ENCODE measurements at places on chromosomes 3 and 15. TPM values are rescaled to one million over a fixed set of nuclear protein-coding genes. Genes with fewer than 3 reads are reported as not detected.

TMCO5A gene
- total RNA-seq, result not detected

DUOXA2 gene
- total RNA-seq, result not detected

COL8A1 gene
- total RNA-seq, result not detected

NR2E3 gene
- not detected for total RNA-seq

CLDN11 gene
- total RNA-seq, result not detected

QTRT2 gene
- total RNA-seq, result 35.0 TPM

PLCL2 gene
- 35.8 TPM for total RNA-seq

CCR3 gene
- total RNA-seq, result 0.34 TPM

ARIH1 gene
- 119 TPM for total RNA-seq

HRG gene
- total RNA-seq, result not detected

MUSTN1 gene
- 1.5 TPM for total RNA-seq

PLSCR5 gene
- not detected for total RNA-seq

FSTL1 gene
- total RNA-seq, result 0.50 TPM

AGBL1 gene
- total RNA-seq, result not detected

EIF1B gene
- 33.1 TPM for total RNA-seq

TRPM1 gene
- total RNA-seq, result not detected

- no peak for DNase-seq
Observed at GRCh38 chr3:156334841-156335545, 214.6 kb downstream of the KCNAB1 start.

- DNase-seq, result no peak
Observed at GRCh38 chr3:137792626-137793271, 28.6 kb downstream of the SOX14 start.

DNA sequence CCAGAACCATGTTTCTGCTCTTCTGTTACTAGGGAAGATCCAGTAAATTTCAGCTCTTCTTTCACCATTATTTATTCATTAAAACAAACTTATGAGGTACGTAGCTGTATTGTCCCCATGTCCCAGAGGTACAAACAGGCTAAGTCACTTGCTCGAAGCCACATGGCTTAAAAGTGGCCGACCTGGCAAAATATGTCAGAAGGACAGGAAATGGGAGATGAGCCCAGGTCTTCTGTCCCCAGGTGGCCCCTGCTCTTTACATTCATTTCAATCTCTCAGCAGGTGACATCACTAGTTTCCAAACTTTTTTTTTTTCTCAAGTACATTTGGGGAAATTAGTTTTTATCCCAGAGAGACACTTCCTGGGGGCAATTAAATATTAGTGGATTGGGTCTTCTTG is 34.1 kb upstream of the LPP start:
- DNase-seq, result no peak

GRCh38 chr15:89492111-89492641 is 4.2 kb downstream of the RHCG start:
- no peak for DNase-seq

GRCh38 chr3:179015551-179016020 is 56.0 kb downstream of the ZMAT3 start:
- DNase-seq, result peak; percentile 85

- no peak for DNase-seq
Observed at GRCh38 chr3:111301238-111301798, 229.7 kb downstream of the NECTIN3 start.

- no peak for DNase-seq
Observed at GRCh38 chr15:52370010-52370409, 74.4 kb upstream of the MYO5C start.

- no peak for DNase-seq
Observed at GRCh38 chr3:5678248-5678647, 490.7 kb downstream of the EDEM1 start.

DNA sequence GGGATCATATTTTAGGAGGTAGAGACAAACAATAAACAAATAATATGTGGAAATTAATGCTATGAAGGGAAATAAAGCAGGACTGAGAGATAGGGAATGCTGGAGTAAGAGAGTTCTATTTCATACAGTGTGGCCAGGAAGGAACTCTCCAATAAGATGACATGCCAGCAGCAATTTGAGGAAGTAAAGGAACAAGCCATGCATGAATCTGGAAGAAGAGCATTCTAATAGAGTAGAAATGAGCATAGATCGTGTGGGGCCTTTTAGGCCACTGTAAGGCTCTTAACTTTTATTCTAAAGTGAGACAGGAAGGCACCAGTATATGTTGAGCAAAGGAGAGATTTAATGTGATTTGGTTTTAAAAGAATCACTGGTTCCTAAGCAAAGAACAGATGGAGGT is 126.3 kb downstream of the DMXL2 start:
- no peak for DNase-seq

DNA sequence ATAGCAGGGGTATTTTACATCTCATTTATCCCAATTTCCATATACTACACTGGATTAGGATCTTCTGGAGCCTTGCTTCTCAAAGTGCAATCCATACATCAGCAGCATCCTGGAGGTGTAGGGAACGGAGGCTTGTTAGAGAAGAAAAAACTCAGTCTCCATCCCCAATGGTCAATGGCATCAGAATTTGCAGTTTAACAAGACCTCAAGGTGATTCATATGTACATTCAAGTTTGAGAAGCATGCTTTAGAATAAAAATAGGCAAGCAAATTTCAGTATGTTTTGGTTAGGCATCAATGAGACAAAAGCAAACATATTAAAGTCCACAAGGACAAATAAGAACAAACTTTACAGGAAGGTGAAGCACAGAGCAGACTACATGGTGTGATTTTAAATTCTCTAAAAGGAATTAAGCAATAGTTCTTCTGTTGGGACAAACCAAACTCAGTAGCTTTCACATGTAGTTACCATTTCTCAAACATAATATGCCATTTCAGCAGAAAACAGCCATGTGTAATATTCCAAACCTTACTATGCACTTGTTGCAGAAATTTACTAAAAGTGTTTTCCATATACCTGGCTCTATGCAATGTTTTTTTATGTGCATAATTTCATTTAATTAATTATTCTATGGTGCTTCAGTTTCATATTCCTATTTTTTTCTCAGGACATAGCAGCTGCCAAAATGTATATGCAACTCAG is 360.3 kb upstream of the NECTIN3 start:
- DNase-seq, result no peak

GRCh38 chr3:61943975-61944374 is 382.6 kb downstream of the PTPRG start:
- DNase-seq, result no peak

GRCh38 chr3:73739791-73740453 is 115.2 kb upstream of the PDZRN3 start:
- DNase-seq, result no peak

DNA sequence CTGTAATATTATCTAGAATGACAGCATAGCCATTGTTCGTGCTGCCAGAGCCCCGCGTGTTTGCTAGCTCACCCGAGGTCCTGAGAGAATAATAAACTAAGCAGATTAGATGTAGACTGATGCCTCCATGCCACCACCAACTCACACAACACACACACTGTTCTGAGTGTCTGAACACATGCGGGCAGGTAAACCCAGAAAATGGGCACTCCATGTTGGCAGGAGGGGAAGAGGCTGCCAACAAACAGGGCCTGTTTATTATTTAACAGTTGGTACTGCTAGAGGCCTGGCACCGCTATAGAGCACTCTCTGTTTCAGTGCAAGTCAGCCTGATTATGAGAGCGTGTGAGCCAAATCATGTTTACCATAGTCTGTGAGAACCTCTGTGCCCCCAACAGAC is 299.0 kb downstream of the ZBTB20 start:
- no peak for DNase-seq

- no peak for DNase-seq
Observed at GRCh38 chr3:88005066-88005465, 53.7 kb downstream of the CGGBP1 start.

GRCh38 chr3:150787741-150788370 is 24.9 kb upstream of the SIAH2 start:
- peak; percentile 86 for DNase-seq
